ENCODE measurements at places on chromosomes 12 and 14. TPM values are rescaled to one million over a fixed set of nuclear protein-coding genes. Genes with fewer than 3 reads are reported as not detected.

GRCh38 chr12:28961948-28962384 lies 187.1 kb upstream of the FAR2 start:
- no peaks in the 10 kb centered on the region for H3K27me3 ChIP-seq
- H3K4me3 ChIP-seq, result no peak overlapping the region
- DNase-seq, result no peak
- H3K27ac ChIP-seq, result no peak overlapping the region
- no peaks in the 10 kb centered on the region for H3K4me1 ChIP-seq

GRCh38 chr12:89649139-89649538 lies 59.5 kb downstream of the ATP2B1 start:
- H3K27me3 ChIP-seq, result no peaks in the 10 kb centered on the region
- H3K36me3 ChIP-seq, result peaks cover 7% of the 10 kb centered on the region
- DNase-seq, result no peak
- no peak overlapping the region for H3K27ac ChIP-seq

DNA sequence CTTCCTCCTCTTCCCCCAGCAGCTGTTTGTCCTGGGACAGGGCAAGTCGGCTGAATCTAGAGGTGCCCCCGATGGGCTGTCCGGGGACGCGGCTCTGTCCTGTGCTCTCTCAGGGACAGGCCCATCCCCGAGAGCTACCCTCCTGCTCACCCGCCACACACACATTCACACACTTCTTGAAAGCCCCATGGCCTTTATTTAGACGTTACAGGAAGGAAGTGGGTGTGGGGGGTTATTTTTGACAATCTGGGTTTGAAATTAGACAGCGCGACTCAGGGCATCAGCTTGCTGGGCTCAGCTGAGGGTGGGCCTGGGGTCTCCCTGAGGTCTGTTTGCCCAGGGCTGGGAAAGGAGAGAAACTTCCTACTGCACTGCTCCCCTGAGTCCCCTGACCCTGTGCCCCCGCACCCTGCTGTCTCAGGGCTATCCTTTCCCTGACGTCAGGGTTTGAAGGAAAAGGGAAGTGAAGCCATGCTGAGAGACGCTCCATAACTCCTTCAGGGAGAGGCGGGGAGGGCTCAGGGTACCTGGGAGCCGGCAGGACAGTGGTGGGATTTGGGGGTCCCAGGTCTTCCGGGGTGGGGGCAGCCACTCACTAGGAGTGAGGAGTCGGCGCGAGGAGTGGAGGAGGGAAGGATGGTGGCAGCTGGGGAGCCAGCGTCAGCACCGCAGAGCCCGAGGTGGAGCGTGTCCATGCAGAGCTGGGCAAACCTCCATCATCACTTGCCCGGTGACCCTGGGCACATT lies 8.1 kb downstream of the PTPN6 start:
- no peaks in the 10 kb centered on the region for H3K4me1 ChIP-seq
- H3K27me3 ChIP-seq, result no peaks in the 10 kb centered on the region
- peak; percentile 72 for DNase-seq
- H3K4me3 ChIP-seq, result no peak overlapping the region
- H3K27ac ChIP-seq, result peak overlapping the region; percentile 14
- no peaks in the 10 kb centered on the region for H3K36me3 ChIP-seq

GRCh38 chr12:109902891-109903418 lies 2.9 kb downstream of the TCHP start:
- no peaks in the 10 kb centered on the region for H3K4me1 ChIP-seq
- no peak overlapping the region for H3K27ac ChIP-seq
- no peaks in the 10 kb centered on the region for H3K27me3 ChIP-seq
- H3K36me3 ChIP-seq, result peaks cover 45% of the 10 kb centered on the region

DNA sequence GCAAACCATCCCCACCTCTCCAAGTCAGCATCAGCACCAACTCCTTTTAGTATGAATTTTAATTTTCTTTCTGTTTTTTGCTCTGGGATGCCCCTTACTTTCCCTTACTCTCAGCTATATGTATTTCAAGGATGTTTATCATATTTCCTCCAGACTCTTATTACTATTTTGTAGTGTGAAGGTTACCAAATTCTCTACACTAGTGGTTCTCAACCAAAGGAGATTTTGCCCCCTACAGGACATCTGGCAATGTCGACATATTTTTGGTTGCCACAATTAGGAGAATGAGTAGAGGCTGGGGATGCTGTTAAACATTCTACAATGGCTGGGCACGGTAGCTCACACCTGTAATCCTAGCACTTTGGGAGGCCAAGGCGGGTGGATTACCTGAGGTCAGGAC lies 29.1 kb upstream of the SOS2 start:
- no peak for DNase-seq
- no peak overlapping the region for H3K27ac ChIP-seq
- no peaks in the 10 kb centered on the region for H3K36me3 ChIP-seq
- no peaks in the 10 kb centered on the region for H3K27me3 ChIP-seq

GRCh38 chr14:101836135-101836534 lies 74.6 kb downstream of the PPP2R5C start:
- DNase-seq, result no peak
- H3K27ac ChIP-seq, result peak overlapping the region; percentile 69
- peaks cover 3% of the 10 kb centered on the region for H3K4me1 ChIP-seq
- peak overlapping the region; percentile 41 for H3K4me3 ChIP-seq
- H3K36me3 ChIP-seq, result peaks cover 3% of the 10 kb centered on the region

DNA sequence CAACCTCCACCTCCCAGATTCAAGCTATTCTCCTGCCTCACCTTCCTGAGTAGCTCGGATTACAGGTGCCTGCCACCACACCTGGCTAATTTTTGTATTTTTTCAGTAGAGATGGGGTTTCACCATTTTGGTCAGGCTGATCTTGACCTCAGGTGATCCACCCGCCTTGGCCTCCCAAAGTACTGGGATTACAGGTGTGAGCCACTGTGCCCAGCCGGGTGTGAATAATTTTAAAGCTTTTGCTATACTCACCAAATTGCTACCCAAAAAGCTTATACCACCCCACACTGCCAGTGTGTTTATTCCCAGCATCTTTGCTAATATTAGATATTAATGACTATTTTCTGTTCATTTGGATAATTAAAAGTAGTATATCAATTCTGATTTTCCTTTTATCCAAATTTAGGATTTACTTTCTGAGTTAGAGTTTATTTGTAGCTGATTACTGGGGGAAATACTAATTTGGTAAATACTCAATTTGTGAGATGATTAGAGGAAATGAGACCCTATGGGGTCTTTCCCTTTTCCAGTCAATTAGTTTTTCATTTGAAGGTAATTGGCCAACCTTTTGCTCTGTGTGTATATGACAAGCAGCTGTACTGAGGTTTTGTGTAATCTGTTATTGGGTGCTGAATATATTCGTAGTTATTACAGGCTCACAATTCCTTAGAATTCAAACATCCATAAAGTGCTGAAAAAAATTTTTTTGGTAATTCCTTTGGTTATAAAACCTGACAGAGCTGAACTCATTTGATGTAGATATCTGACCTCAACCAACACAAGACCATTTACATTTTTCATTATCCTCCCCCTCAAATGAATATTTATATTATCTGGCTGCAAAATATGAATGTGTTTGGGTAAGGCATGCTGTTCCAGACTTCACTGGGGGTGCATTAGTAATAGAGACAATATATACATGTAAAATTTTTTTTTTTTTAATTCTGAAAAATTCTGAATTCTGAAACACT lies 73.6 kb downstream of the ANO6 start:
- no peak for DNase-seq
- H3K4me1 ChIP-seq, result no peaks in the 10 kb centered on the region
- H3K36me3 ChIP-seq, result no peaks in the 10 kb centered on the region
- no peak overlapping the region for H3K27ac ChIP-seq
- no peaks in the 10 kb centered on the region for H3K27me3 ChIP-seq

- H3K27ac ChIP-seq, result no peak overlapping the region
- no peaks in the 10 kb centered on the region for H3K4me1 ChIP-seq
- no peak for DNase-seq
- H3K36me3 ChIP-seq, result no peaks in the 10 kb centered on the region
Observed at GRCh38 chr14:22226381-22226780, 362.6 kb downstream of the DAD1 start.

DNA sequence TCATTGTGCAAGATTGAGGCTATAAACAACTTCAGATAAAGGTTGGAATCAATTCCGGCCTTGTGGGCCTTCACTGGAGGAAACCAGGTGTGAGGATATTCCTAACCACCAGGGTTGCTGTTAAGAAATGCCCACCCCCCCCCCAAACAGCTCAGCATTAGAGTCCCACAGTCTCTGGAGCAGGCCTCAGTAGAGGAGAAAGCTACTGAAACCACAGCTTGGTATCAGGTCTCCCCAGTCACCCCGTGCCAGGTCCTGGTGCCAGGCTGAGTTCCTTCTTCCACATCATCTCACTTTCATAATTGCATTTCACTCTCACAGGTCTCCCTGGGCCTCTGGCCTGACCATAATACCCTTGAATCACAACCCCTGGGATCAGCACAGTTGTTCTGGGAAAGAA lies 12.5 kb downstream of the GALNT6 start:
- DNase-seq, result no peak
- H3K36me3 ChIP-seq, result no peaks in the 10 kb centered on the region
- no peaks in the 10 kb centered on the region for H3K4me1 ChIP-seq
- no peaks in the 10 kb centered on the region for H3K27me3 ChIP-seq

DNA sequence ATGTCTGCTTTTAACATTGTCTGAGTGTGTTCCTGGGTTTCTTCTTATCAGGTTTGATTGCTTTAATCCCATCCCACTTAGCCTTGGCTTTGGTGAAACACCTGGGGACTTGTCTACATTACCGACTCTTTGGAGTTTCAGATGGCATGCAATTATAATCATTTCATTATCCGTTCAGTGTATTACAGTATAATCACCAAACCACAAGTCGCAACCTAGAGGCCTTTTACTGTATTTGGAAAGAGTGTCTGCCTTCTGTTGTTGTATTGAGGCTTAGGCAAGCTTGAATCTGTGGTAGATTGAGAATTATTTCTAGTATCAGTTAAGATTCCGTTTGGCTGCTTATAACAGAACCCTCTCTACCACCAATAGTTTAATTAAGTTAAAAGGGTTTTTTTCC lies 103.9 kb downstream of the TGFB3 start:
- no peaks in the 10 kb centered on the region for H3K4me1 ChIP-seq
- no peak overlapping the region for H3K4me3 ChIP-seq
- H3K27ac ChIP-seq, result no peak overlapping the region
- DNase-seq, result no peak

DNA sequence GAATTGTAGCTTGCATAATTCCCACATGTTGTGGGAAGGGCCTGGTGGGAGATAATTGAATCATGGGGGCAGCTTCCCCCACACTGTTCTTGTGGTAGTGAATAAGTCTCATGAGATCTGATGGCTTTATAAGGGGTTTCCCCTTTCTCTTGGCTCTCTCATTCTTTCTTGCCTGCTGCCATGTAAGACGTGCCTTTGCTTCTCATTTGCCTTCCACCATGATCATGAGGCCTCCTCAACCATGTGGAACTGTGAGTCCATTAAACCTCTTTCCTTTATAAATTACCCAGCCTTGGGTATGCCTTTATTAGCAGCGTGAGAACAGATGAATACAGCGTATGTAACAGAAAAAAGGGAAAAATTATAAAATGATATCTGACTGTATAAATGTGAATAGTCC lies 21.1 kb downstream of the C12orf71 start:
- H3K36me3 ChIP-seq, result no peaks in the 10 kb centered on the region
- DNase-seq, result no peak
- H3K27ac ChIP-seq, result no peak overlapping the region
- no peaks in the 10 kb centered on the region for H3K27me3 ChIP-seq
- no peaks in the 10 kb centered on the region for H3K4me1 ChIP-seq
- H3K4me3 ChIP-seq, result no peak overlapping the region

GRCh38 chr12:63319386-63319785 lies 168.4 kb upstream of the AVPR1A start:
- H3K36me3 ChIP-seq, result no peaks in the 10 kb centered on the region
- H3K4me3 ChIP-seq, result no peak overlapping the region
- H3K4me1 ChIP-seq, result no peaks in the 10 kb centered on the region
- H3K27ac ChIP-seq, result no peak overlapping the region
- DNase-seq, result no peak

GRCh38 chr14:89227496-89227836 lies 189.6 kb downstream of the FOXN3 start:
- H3K4me3 ChIP-seq, result peak overlapping the region; percentile 38
- H3K27ac ChIP-seq, result peak overlapping the region; percentile 78
- peaks cover 34% of the 10 kb centered on the region for H3K4me1 ChIP-seq
- H3K27me3 ChIP-seq, result no peaks in the 10 kb centered on the region
- H3K36me3 ChIP-seq, result no peaks in the 10 kb centered on the region

- H3K27ac ChIP-seq, result no peak overlapping the region
- H3K4me1 ChIP-seq, result no peaks in the 10 kb centered on the region
- DNase-seq, result no peak
- no peaks in the 10 kb centered on the region for H3K27me3 ChIP-seq
Observed at GRCh38 chr14:61379639-61380184, 58.3 kb downstream of the PRKCH start.

DNA sequence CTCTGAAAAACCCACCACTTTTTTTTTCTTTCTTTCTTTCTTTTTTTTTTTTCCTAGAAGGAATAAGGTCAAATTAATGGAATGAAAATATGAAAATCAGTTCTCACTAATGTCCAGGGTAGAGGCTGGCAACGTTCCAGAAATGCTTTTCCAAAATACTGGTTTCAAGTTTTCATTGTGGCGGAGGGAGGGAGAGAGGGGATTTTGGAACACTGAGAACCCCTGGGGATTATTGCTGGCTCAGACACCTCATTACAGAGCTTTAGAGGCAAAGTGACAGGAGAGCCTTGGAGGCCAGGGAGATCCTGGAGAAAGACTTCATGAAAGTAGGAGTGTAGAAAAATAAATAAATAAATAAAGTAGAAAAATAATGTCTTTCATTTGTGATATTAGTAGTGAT lies 45.4 kb downstream of the ALX1 start:
- H3K27me3 ChIP-seq, result no peaks in the 10 kb centered on the region
- DNase-seq, result no peak
- no peaks in the 10 kb centered on the region for H3K36me3 ChIP-seq
- no peak overlapping the region for H3K27ac ChIP-seq
- no peak overlapping the region for H3K4me3 ChIP-seq

DNA sequence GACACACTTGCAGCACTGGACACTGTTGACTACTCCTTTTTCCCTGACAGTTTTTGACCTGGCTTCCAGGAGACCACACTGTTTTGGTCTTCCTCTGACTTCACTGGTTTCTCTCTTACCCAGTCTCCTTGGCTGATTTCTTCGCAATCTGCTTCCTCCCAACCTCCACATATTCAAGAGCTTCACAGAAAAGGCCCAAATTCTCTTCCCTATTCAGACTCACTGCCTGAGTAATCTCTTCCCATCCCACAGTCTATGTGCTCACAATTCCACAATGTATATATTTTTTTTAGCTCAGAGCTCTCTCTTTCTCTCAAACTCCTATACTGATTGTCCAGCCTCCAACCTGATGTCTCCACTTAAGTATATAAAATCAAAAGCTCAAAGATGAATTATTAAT lies 115.4 kb downstream of the SINHCAF start:
- H3K4me1 ChIP-seq, result no peaks in the 10 kb centered on the region
- no peak overlapping the region for H3K4me3 ChIP-seq
- no peak for DNase-seq
- H3K27ac ChIP-seq, result no peak overlapping the region
- no peaks in the 10 kb centered on the region for H3K27me3 ChIP-seq
- H3K36me3 ChIP-seq, result no peaks in the 10 kb centered on the region

The INSM2 gene
- total RNA-seq, result not detected

The PPP1R1A gene
- 28.7 TPM for total RNA-seq

The PROX2 gene
- not detected for total RNA-seq

The PHC1 gene
- total RNA-seq, result 31.0 TPM

The SERPINA9 gene
- total RNA-seq, result not detected

The OR6C2 gene
- total RNA-seq, result not detected

The C14orf132 gene
- 23.9 TPM for total RNA-seq

The KLRK1 gene
- not detected for total RNA-seq

The RBP5 gene
- 0.96 TPM for total RNA-seq

The BMP4 gene
- total RNA-seq, result 33.1 TPM

The SYT10 gene
- total RNA-seq, result not detected

The CD4 gene
- 2.6 TPM for total RNA-seq

The ENDOU gene
- not detected for total RNA-seq

Measured in ascending aorta (tissue), 2 donors.